ENCODE measurements at places on chromosomes 2 and 18.

DNA sequence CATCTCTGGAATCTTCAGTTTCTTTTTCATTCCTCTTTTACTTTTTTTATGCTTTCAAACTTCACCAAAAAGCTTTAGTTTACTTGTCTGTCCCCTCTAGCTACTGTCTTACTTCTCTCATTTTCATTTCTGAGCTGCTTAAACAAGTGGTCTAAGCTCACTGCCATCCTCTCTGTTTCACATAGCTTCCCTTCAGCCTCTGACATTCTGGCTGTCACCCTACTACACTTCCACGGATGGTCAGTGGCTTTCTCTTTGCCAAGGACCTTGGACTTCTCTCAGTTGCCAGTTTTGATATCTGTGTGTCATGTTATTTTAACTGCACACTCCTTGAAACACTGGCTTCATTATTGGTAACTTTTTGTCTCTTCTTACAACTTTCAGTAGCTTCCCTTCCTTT, 176.1 kb downstream of the IKZF2 start:
- no peak for DNase-seq

DNA sequence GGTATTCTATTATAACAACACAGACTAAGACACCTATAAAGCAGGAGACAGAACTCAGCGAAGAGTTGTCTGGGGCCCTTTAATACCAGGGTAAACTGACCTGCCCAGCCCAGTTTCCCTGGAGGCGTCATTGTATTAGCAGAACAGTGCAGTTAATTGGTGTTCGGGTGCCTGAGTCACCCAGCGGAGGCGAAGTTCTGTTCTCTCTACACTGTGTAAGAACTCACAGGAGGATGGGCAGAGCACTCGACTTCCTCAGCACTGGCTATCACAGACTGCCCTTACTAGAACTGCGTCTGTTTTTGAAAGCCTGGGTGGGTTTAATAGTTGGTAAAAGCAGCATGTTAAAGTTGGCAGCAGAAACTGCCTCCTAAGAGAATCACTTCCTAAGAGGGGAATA, 106.5 kb upstream of the ATP8B1 start:
- DNase-seq = no peak

DNA sequence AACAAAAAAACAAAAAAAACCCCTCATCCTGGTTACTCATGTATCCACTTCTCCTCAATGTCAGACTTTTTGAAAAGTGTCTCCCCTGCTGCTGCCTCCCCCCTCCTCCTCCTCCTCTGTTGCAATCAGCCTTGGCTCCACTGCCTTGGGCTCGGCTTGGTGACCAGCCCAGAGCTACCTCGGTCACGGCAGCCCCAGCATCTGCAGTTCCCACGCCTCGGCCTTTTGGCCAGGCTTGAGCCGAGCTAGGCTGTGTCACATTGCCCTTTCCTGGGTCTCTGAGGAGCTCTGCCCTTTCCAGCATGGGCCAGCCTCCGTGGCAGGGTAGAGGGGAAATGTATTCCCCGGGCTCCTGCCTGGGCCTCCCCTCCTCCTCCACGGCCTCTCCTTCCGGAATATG, 22.7 kb upstream of the INHBB start:
- peak; percentile 65 for DNase-seq

DNA sequence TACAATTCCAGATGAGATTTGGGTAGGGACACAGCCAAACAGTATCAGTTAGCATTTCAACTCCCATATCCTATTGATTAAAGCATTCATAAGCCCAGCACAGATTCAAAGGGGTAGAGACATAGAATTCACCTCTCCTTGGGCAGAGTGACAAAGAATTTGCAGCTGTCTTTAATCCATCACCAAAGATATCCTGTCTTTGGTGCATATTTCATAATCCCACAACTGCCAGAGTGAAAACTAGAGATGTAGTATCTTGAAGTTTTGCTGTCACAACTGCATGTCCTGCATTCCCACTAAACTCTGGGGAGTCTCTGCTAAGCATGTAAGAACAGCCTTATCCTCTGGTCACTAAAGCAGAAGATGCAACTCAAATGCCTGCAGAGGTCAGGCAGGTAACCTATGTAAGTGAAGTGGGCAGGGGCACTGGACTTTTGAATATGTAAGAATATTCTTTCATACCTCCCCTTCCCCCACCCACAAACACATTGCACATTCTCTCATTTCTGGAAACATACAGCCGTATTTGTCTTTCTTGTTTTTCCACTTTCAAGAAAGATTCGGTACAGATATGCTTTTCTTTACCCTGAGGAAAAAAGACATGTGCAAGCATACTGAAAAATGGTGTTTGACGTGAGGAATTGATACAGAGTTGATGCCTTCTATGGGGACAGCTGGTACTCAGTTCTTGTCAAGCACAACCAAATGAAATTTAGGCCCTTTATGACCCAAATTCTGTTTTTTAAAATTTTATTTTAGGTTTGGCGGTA, 283.1 kb downstream of the SP3 start:
- no peak for DNase-seq

- DNase-seq = no peak
These were observed 2.5 kb upstream of the TET3 start for GRCh38 chr2:73982140-73982617.

GRCh38 chr2:239763433-239764097, 261.6 kb downstream of the NDUFA10 start:
- DNase-seq = no peak

GRCh38 chr18:58511897-58512581, 116.9 kb downstream of the ALPK2 start:
- DNase-seq = no peak

GRCh38 chr2:19362755-19363473, 4.5 kb upstream of the OSR1 start:
- peak; percentile 76 for DNase-seq

DNA sequence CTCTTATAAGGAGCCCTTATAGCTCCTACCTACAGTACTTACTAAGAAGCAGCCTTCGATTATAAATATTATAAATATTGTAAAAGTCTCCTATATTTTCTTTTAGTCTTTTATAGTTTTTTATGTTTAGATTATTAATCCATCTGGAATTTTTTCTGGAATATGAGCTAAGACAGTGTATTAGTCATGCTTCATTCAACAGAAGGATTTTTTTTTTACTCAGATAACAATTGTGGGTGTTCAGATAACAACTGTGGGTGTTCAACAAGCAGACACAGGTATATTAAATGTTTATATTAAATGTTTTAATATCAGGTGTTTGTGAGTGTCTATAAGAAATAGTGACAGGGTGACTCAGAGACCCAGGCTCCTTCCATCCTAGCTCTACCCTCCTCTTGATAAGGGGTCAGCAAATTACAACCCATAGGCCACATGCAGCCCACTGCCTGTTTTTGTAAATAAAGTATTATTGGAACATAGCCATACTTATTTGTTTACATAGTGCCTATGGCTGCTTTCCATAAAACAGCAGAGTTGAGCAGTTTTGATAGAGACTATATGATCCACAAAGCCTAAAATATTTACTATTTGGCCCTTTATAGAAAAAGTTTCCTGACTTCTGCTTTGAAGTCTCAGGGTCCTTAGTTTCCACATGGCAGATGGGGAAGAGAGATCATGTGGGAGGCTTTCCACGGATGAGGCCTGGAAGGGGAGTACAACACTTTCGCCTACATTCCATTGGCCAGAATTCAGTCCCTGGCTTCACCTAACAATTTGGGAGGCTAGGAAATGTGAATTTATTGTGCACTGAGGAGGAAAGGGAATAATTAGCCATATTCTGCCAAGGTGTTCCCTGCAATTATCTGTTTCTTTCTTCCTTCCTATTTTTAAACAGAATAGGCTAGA, 4.3 kb upstream of the SPATS2L start:
- DNase-seq = no peak

DNA sequence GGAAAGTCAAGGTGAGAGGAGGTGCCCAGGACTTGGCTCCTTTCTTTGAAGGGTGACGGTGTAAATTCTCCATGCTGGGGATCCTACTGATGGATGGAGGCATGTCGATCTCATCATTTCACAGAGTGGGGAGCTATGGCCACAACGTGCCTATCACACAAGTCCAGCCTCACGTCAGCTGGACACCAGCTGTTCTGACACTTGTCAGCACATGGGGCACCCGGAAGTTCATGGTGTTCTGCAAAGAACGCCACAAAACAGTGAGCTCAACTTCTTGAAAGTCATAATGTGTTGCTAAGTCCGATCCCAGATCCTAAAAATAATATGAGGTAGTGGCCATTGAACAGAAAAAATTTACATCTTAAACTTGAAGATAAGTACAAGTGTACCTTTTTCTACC, 12.3 kb downstream of the PAX8 start:
- no peak for DNase-seq

GRCh38 chr2:145597006-145597405, 1077.1 kb upstream of the ZEB2 start:
- DNase-seq = no peak

Measured in GM04504 (cell line).